ENCODE measurements at places on chromosomes 11 and 22.

DNA sequence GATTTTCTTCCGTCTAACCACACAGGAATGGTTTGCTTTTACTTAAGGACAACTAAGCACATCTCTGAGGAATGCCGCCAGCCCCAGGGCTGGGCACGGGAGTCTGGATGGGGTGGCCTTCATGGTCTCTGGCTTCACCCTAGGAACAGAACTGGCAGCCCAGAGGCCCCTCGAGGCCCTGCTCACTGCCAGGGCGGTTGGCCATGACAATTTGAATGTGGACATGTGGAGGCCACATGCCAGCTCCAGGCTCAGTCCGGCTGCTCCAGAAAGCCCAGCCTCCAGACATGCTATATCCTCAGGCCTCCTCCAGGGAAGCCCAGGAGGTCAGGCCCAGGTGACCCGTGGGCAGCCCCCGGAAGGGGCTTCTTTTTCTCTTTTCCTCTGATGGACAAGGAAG, 84.0 kb upstream of the FGF3 start:
- DNase-seq, result no peak

- no peak for DNase-seq
Measured at GRCh38 chr11:77191429-77191822, 63.4 kb downstream of the MYO7A start.

DNA sequence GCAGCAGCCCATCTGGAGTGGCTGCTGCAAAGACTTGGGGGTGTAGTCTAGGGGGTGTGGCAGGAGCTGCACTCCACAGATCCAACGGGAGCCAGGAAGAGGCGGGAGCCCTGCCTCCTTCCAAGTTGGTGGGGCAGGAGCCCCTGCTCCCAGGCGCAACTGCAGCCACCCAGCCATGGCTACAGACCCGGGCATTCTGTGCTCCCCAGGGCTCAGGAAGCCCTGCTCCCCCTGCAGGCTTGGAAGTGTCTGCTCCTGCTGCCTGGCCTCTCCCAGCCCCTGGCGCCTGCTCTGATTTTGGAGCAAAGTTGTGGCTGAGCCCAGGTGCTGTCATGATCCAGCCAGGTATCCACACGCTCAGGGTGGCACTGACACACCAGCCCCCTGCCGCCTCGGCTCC, 58.5 kb downstream of the CCDC34 start:
- DNase-seq, result peak; percentile 20

GRCh38 chr11:23370580-23371275, 510.5 kb upstream of the CCDC179 start:
- peak; percentile 28 for DNase-seq

DNA sequence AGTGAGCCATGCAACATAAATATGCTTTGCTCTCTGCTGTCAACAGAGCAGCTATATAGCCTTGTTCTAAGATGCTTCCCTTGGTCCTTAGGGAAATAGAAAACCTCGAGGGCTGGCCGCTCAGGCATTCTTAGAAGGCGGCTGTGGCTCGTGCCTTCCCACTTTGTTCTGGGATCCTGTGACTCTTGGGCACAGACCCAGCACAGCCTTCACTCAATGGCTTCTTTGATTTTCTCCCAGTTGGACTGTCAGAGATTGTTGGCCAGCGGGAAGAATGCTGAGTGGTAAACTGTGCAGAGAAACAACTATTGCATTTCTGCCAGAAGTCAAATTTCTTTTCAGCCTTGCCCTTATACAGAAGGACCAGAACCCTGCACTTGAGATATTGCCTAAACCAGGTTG, 9.5 kb upstream of the MICAL2 start:
- DNase-seq, result no peak

DNA sequence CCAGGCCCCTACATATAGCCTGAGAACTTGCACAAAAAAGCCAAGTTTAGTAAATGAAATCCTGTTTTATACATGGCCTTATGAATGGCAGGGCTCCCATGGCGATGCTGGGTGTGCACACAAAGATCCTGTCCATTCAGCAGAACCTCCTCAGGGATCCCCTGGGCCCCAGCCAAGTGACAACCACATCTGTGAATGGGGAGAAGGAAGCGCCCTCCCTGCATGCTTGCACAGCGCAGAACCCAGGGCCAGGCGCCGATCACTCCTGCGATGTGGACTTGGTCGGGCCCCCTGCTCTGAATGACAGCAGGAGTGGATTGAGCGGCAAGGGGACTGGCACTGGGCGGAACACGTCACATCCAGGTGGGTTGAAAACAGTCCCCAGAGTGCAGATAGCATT, 4.5 kb upstream of the CDC42EP2 start:
- DNase-seq, result peak; percentile 26

- peak; percentile 89 for DNase-seq
Measured at GRCh38 chr11:110711776-110712658, at the start of gene ARHGAP20. ARHGAP20 (minus strand) TSS chr11:110712437; CDS start chr11:110712231, 206 bp downstream.

DNA sequence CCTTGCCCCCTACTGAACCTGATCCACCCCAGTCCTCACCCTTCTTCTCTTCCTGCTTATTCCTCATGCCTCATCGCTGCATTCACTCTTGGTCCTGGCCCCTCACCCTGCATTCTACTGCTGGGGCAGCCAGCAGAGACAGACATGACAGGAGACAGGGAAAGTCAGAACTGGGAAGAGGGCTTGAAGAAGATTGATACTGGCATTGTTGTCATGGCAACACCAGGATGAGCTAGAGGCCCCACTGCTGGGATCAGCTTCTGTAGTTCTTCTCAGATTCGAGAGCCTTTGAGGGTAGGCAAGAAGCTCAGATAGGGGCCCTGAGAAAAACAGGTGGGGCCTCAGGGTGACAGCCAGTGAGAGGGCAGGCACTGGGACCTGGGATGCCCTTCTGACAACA, 264.3 kb downstream of the MIAT start:
- DNase-seq, result no peak

DNA sequence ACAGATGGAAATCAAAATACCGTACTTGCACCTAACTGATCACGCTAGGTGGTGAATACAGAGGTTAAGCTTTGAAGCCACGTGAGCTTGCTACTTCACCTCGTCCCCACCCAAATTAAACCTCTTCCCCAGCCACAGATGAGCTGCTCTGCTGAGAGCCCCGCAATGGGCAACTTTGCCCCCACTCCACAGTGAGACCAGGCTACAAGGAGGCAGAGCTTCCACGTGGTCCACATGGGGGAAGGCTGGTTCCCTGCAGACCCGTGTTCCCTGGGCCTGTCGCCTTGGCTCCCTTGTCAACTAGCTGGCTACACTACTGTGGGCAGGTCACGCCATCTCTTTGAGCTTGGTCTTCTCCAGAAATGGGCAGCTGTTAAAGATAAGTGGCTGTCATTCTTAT, 10.9 kb downstream of the CD5 start:
- DNase-seq, result no peak

- DNase-seq, result no peak
Measured at GRCh38 chr11:3152471-3153110, 12.5 kb downstream of the OSBPL5 start.

DNA sequence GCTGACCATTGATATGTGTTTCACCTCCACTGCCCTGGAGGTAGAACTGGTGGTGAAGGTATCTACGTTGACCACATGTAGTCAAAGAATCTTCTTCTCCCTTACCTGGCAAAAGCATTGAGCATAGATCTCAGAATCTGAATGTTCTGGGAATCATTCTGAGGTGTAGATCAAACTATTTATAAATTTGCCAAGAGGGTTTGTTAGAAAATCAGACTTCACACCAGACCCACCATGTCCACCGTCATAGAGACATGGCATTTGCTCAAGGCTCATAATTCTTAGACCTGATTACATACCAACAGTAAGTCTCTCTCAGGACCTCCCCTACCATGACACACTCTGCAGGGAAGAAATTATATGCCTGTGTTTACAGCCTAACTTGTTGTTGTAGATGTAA, at the start of gene OR8B2:
TSS of gene OR8B2 (minus strand) at position 101 of the 400 bp plus-strand sequence. CDS start 1,156 bp downstream, outside the sequence.
- DNase-seq, result no peak

GRCh38 chr11:130146796-130147195, 12.8 kb upstream of the ST14 start:
- DNase-seq, result no peak

- no peak for DNase-seq
Measured at GRCh38 chr11:2799881-2800654, 85.5 kb downstream of the CDKN1C start.

DNA sequence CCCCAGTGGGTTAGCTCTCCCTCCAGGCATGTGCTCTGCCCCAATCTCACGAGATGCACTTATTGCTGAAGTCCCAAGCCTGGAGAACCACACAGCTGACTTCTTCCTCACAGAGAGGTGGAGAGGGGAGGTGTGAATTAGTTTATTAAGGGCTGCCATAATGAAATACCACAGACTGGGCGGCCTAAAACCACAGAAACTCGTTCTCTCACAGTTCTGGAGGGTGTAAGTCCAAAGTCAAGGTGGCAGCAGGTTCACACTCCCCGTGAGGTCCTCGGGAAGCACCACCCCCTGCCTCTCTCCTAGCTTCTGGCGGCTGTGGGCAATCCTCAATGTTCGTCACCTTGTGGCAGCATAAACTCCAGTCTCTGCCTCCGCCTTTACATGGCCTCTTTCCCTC, 39.3 kb downstream of the TECTA start:
- DNase-seq, result no peak

GRCh38 chr11:116637766-116638165, 135.0 kb downstream of the BUD13 start:
- DNase-seq, result no peak

DNA sequence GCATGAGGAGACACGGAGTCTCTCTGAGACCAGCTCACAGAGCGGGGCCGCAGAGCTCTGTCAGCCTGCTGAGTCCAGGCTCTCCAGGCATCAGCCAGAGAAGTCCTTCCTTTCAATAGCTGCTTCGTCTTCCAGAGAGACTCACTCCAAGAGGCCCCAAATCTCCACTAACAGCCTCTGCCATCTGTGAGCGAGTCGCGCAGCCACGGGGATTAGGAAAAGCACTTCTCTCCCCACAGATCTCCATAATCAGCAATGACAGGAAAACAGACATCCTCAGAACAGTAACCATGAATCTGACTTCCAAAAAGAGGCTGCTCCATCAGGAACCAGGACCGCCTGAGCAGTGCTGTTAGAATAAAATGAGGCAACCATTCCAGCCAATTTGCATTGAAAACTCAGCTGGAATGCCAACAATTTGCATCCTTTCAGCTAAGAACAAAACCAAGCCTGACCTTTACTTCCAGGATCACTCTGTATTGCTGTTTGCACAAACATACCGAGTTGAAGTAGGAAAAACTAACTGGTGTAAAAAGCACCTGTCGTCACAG, 65.4 kb downstream of the SMCO4 start:
- peak; percentile 85 for DNase-seq

- DNase-seq, result peak; percentile 78
Measured at GRCh38 chr11:63909591-63910506, 7.1 kb downstream of the RCOR2 start.

DNA sequence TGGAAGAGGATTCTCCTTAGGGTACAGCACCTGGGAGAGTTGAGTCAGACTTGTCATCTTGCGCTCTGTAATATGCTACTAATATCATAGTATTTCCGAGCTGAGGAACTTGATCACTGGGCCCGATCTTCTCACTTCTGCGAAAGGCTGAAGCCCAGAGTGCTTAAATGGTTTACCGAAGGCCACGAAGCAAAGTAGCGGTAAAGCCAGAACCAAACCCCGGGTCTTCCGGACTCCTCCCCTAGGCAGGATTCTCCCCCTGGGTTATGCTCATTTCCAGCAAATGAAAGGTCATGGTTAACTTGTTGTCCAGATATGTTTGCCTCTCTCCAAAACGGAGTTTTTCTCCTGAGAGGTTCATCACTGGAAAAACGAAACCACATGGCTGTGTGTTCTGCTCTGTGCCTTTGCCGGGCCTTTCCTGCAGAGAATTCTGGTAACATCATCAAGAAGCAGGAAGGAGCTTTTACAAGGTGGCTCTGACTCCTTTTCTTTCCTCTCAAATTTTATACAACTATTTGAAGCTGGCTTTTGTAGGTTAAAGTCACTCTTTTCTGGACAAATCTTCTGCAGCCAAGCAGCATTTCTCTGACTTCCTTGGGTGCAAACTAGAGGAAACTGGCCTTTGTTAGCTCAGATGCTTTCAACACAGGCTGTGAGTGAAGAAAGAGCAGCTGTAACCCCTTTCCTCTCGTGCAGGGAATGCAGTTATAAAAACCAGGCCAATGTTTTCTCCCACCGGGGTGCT, 35.5 kb downstream of the UBASH3B start:
- DNase-seq, result peak; percentile 18

GRCh38 chr11:115122274-115122673, 381.9 kb downstream of the CADM1 start:
- no peak for DNase-seq

DNA sequence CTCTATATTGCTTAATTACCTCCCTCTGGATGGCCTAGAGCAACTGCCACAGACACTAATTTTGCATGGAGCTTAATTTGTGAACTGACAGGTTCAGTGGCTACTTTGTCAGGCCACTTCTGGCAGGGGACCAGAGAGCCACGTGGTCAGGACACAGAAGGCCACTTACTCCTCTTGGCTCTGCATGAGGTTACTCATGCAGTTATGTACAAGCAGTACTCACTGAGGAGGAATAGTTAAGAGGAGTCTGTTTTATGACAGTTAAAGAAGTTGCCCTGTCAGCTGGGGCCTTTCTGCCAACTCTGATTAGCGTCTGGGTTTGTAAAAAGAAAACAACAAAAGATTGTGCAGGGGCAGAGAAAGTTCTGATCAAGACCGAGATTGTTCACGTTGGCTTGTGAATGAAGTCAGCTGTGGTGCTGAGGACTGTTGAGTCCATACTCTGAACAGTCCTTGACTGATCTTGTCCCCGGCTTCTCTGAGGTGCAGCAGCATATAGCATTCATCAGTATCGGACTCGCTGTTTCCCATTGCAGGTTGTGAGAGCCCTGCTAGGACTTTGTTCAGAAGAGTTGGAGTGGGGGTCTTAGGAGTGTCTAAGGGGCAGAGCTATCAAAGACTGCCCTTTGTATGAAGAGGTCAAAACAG, 41.4 kb downstream of the PPFIBP2 start:
- DNase-seq, result no peak

DNA sequence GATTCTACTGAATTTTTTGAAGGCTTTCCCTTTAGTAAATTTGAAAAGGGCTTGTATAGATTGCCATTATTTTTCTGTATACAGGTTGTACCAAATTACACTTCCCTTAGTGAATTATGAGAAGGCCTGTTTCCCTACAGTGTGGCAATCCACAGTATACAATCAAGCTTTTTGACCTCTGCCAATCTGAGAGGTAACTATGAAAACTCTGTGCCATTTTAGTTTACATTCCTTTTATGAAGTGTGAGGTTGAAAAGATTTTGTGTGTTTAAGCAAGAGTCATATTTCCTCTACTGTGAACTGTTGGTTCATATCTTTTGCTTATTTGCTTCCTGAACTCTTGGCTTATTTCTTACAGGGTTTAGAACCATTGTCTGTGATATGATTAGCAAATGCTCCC, 432.5 kb downstream of the KCNA4 start:
- no peak for DNase-seq

GRCh38 chr11:68036717-68037239, 2.0 kb upstream of the TCIRG1 start:
- no peak for DNase-seq

GRCh38 chr11:95536047-95536690, 253.4 kb downstream of the FAM76B start:
- no peak for DNase-seq

- no peak for DNase-seq
Measured at GRCh38 chr11:119536801-119537200, 113.8 kb upstream of the THY1 start.

DNA sequence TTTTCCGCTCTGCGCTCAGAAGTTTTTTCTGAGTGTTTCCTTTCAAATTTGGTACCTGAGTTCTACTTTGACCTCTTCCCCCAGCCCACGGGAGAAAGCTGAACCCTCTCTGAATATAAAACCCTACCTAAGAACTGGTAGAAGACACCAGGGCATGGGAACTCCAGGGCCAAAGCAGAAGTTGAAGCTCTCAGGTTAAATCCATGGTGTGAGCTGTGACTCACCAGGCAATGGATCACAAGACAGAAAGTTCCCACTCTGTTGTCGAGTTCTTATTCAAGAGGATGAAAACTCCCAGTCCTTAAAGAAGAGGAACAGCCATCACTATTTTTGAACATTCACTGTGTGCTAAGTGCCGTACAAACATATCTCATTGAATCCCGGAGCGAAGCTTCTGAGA, 8.9 kb downstream of the TMEM218 start:
- no peak for DNase-seq

All from neural progenitor cell (in vitro differentiated cells).